Activated naive CD8-positive, alpha-beta T cell treated with anti-CD3 and anti-CD28 coated beads, Interleukin-2, amount 10 ng/mL, durations not matched to agents 7 days and 5 days (primary cell): ENCODE measurements at places on chromosomes 2 and 18.

GRCh38 chr2:134201533-134201932 lies 52.3 kb upstream of the MGAT5 start:
- H3K27ac ChIP-seq: no peak overlapping the region
- H3K27me3 ChIP-seq: no peaks in the 10 kb centered on the region
- H3K4me3 ChIP-seq: no peak overlapping the region
- H3K4me1 ChIP-seq: peaks cover 27% of the 10 kb centered on the region
- DNase-seq: no peak

GRCh38 chr2:42198466-42198865 lies 29.3 kb downstream of the EML4 start:
- H3K4me1 ChIP-seq: peaks cover 37% of the 10 kb centered on the region
- no peaks in the 10 kb centered on the region for H3K27me3 ChIP-seq
- H3K36me3 ChIP-seq: peaks cover 6% of the 10 kb centered on the region
- no peak for DNase-seq
- H3K4me3 ChIP-seq: no peak overlapping the region

DNA sequence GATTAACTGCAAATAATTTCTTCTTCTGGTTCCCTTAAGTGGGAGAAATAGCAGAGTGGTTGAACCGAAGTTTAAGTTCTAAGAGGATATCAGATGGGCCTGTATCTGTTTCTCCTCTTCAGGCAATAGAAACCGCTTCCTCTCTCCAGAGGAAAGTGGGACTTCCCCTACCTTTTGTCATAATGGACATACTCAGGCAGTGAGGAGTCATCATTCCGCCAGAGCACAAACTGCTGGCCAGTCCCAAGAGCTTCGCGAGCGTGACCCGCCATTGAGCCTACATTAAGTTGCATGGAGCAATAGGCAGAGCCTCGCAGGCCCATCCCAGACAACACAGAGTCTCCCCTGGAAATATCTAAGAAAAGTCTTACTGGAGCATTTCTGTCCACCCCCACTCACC lies 158.9 kb downstream of the LDLRAD4 start:
- H3K4me3 ChIP-seq: peak overlapping the region; percentile 64
- H3K27me3 ChIP-seq: no peaks in the 10 kb centered on the region
- peaks cover 53% of the 10 kb centered on the region for H3K4me1 ChIP-seq
- peak overlapping the region; percentile 92 for H3K27ac ChIP-seq
- no peaks in the 10 kb centered on the region for H3K36me3 ChIP-seq
- no peak for DNase-seq

- H3K4me1 ChIP-seq: peaks cover 5% of the 10 kb centered on the region
- no peaks in the 10 kb centered on the region for H3K27me3 ChIP-seq
- H3K4me3 ChIP-seq: no peak overlapping the region
- peaks cover 32% of the 10 kb centered on the region for H3K36me3 ChIP-seq
- no peak overlapping the region for H3K27ac ChIP-seq
- no peak for DNase-seq
These were observed 166.9 kb downstream of the ARHGAP15 start for GRCh38 chr2:143296089-143296488.

GRCh38 chr18:74528478-74528877 lies 5.8 kb upstream of the CNDP1 start:
- no peaks in the 10 kb centered on the region for H3K36me3 ChIP-seq
- H3K4me3 ChIP-seq: no peak overlapping the region
- no peak overlapping the region for H3K27ac ChIP-seq
- no peaks in the 10 kb centered on the region for H3K4me1 ChIP-seq
- peaks cover 9% of the 10 kb centered on the region for H3K27me3 ChIP-seq

GRCh38 chr2:37637190-37637860 lies 34.1 kb downstream of the CDC42EP3 start:
- H3K4me1 ChIP-seq: peaks cover 31% of the 10 kb centered on the region
- DNase-seq: no peak
- H3K27ac ChIP-seq: no peak overlapping the region
- H3K36me3 ChIP-seq: peaks cover 16% of the 10 kb centered on the region
- H3K27me3 ChIP-seq: no peaks in the 10 kb centered on the region

DNA sequence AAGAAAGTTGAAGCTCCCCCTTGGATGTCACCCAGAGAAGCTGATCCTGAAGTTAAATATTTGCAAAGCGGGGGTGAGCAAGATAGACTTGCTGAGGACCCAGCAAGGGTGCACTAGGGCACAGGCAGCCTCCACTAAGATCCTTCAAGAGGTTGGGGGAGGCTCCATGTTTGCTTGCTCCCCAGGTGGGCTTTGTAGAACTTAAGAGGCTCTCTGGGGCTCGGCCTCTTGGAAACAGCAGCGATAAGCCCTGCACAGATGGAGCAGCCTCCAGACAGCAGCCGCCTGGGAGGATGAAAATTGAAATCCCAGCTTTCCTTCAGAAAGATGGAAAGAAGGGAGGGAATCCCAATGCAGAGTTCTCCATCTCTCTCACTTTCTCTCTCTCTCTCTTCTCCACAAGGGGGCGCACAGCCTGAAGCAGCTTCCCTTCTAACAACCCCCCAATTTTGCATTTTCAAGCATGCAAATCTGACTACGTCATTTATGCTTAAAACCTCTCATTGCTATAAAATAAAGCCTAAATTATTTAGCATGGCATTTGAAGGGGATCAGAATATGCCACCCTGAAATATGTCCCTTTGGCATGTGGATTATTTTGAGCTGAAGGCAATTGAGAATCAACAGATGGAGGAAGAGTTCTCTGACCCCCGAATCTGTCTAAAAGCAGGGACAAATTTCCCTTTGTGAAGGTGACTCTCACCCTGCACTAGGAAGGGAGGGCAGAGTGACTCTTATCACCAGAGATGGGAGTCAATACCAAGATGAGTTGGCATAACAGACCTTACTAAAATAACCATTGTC lies 185.7 kb upstream of the KLHL29 start:
- H3K4me3 ChIP-seq: no peak overlapping the region
- no peak for DNase-seq
- peaks cover 7% of the 10 kb centered on the region for H3K27me3 ChIP-seq
- H3K27ac ChIP-seq: no peak overlapping the region
- no peaks in the 10 kb centered on the region for H3K36me3 ChIP-seq

DNA sequence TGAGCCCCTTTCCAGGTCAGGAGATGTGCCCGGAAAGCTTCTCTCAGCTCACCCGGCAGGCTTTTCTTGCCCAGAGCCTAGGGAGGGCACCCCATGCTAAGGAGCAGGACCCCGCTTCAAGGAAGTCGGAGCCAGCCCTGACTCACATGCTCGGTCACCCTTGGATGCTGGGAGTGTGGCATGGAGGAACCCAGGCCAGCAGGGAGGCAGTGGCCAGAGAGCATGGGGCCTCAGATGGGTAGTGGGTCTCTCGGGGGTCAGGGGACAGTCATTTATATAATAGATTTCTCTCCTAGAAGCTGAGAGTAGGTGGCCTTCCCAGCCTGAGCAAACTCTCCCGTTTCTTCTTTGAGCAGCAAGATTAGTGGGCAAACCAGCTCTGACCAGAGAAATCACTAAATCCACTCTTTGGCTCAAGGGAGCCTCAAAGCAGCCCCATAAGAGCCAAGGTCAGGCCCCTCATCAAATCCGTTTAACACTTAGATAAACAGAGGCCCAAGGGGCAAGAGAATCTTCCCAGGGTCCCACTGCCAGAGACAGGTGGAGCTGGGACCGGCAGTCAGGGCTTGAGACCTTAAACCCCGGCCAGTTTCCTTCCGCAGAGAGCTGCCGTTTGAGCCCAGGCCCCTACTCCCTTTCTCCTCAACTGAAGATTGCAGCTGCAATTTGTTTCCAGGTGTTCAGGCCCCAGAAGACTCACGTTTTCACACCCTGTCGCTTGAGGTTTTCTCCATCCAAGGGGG lies 113.1 kb downstream of the CYP26B1 start:
- H3K27me3 ChIP-seq: no peaks in the 10 kb centered on the region
- H3K36me3 ChIP-seq: no peaks in the 10 kb centered on the region

GRCh38 chr2:25491966-25492532 lies 150.3 kb upstream of the DNMT3A start:
- H3K27ac ChIP-seq: no peak overlapping the region
- H3K4me3 ChIP-seq: no peak overlapping the region
- no peaks in the 10 kb centered on the region for H3K27me3 ChIP-seq

DNA sequence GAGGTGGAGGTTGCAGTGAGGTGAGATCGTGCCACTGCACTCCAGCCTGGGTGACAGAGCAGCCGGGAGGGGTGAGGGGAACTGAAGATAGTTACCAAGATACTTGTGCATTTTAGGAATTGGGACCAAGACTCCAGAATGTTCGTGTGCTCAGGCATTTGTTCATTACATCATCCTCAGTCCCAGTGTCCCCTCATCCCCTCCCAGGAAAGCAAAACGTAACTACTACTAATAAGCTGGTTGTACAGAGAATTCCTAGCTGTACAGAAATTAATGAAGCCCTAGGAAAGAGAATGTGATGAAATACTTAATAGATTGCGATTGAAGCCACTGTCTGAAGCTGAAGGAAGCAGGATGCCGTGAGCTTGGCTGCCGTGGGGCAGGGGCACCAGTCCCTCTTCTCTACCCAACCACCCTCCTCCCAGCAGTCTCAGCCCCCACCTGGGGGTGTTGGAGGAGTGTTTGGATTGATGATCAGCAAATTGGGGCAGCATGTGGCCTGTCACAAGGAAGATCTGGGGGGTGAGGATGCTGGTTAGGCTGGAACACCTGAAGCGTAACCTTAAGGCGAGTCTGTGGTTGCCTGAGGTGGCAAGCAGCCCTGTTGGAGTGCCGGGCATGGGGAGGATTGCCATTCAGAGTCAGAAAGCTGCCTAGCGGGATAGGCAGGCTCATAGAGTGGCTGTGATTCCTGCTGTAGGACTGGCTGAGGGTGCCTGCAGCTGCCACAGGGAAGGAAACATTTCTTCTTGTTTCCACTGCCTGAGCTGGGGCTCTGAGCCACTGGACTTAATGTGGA lies 140.9 kb downstream of the SH3RF3 start:
- no peak for DNase-seq
- H3K27me3 ChIP-seq: no peaks in the 10 kb centered on the region
- no peak overlapping the region for H3K27ac ChIP-seq
- no peak overlapping the region for H3K4me3 ChIP-seq
- H3K4me1 ChIP-seq: peaks cover 2% of the 10 kb centered on the region

DNA sequence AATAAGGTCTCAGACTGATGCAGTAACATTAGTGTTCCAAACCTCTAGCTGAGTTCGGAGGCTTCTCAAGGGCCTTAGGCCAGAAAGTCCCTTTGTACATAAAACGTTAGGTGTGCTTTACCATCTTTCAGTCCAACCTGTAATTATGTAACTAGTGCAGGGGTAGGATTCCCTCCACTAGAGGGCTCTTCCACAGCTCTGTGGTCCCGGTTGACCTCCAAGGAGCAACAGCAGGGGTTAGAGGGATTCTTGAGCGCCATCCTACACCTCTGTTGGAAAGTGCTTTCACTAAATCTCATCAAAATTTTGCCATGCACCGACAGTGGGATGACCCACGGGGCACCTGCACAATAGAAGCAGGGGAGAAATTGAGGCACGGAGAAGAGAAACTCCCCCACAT lies 155.8 kb upstream of the LRP1B start:
- no peaks in the 10 kb centered on the region for H3K4me1 ChIP-seq
- no peak for DNase-seq
- no peak overlapping the region for H3K4me3 ChIP-seq
- no peaks in the 10 kb centered on the region for H3K27me3 ChIP-seq

GRCh38 chr2:170217778-170218251 lies 39.9 kb downstream of the MYO3B start:
- H3K4me1 ChIP-seq: peaks cover 12% of the 10 kb centered on the region
- H3K27ac ChIP-seq: no peak overlapping the region
- no peak overlapping the region for H3K4me3 ChIP-seq
- no peak for DNase-seq

GRCh38 chr2:31547485-31547884 lies 33.3 kb downstream of the SRD5A2 start:
- H3K4me1 ChIP-seq: no peaks in the 10 kb centered on the region
- peaks cover 6% of the 10 kb centered on the region for H3K27me3 ChIP-seq
- DNase-seq: no peak
- no peak overlapping the region for H3K27ac ChIP-seq

- no peak for DNase-seq
- H3K4me1 ChIP-seq: no peaks in the 10 kb centered on the region
- H3K4me3 ChIP-seq: no peak overlapping the region
- no peak overlapping the region for H3K27ac ChIP-seq
These were observed 1220.4 kb upstream of the ZEB2 start for GRCh38 chr2:145740302-145740701.

DNA sequence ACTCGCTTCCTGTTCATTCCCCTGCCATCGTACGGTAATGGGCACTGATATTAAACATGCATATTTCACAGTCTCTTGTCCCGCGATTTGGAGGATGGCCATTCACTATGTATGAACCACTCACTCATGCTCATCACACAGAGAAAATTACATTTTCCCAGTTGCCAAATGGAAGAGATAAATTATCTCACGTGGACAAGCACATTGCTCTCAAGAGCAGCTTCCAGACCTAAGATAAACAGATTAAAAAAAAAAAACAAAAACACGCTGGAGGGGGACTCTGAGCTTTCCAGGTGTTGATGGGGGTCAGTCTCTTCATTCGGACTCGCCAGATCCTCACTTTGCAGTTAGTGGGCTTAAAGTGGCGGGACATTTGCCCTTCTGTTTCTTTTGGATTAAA lies 1.7 kb upstream of the MAPK4 start:
- no peaks in the 10 kb centered on the region for H3K4me1 ChIP-seq
- H3K27ac ChIP-seq: no peak overlapping the region
- no peak overlapping the region for H3K4me3 ChIP-seq
- peaks cover 55% of the 10 kb centered on the region for H3K27me3 ChIP-seq
- DNase-seq: no peak

DNA sequence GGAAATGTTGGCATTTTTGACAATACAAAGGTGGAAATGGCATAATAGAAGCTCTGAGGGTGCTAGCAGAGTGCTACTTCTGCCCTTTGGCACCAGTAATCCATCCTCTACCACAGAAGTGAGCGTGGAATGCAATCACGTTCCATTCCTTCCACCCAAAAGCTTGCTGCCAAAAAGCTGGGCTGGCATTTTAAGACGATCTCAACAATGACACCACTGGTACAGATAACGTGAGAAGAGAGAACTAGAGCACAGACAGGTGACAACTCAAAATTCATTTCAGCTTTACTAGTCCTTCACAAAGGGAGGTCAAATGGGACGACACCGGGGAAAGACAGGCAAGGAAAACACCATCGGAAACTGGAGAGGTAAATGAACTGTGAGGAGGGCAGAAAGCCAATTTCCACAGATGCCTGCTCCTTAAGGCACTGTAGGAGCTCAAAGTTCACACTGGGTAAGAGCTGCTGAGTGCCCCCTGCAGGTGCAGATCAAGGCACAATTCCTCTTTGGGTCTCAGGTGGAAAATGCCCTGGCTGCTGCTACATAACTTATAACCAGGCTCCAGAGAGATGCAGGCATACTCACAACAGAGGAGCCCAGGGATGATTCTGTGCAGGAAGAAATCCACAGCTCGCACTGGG lies 50.7 kb upstream of the RNU4ATAC start:
- H3K36me3 ChIP-seq: peaks cover 5% of the 10 kb centered on the region
- no peak overlapping the region for H3K4me3 ChIP-seq
- peaks cover 7% of the 10 kb centered on the region for H3K4me1 ChIP-seq
- H3K27ac ChIP-seq: no peak overlapping the region
- DNase-seq: no peak

DNA sequence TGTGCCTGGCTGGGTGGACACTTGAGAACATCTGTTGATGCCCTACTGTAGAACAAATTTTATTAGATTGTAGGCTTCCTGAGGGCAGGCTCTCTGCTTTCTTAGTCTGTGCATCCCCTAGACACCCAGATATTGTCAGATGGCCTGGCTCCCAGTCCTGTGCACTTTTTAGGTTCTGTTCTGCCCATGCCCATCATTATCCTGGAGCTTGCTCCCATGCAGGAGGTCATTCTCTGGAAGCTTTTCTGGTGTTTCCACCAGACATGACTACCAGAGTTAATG lies 213.3 kb downstream of the MYCN start:
- H3K4me3 ChIP-seq: no peak overlapping the region
- no peak for DNase-seq
- no peaks in the 10 kb centered on the region for H3K36me3 ChIP-seq
- no peaks in the 10 kb centered on the region for H3K4me1 ChIP-seq
- H3K27ac ChIP-seq: no peak overlapping the region
- no peaks in the 10 kb centered on the region for H3K27me3 ChIP-seq
